Cerebellum (tissue), 4 donors: ENCODE measurements at places on chromosomes 12 and 14. TPM values are rescaled to one million over a fixed set of nuclear protein-coding genes. Genes with fewer than 3 reads are reported as not detected.

DNA sequence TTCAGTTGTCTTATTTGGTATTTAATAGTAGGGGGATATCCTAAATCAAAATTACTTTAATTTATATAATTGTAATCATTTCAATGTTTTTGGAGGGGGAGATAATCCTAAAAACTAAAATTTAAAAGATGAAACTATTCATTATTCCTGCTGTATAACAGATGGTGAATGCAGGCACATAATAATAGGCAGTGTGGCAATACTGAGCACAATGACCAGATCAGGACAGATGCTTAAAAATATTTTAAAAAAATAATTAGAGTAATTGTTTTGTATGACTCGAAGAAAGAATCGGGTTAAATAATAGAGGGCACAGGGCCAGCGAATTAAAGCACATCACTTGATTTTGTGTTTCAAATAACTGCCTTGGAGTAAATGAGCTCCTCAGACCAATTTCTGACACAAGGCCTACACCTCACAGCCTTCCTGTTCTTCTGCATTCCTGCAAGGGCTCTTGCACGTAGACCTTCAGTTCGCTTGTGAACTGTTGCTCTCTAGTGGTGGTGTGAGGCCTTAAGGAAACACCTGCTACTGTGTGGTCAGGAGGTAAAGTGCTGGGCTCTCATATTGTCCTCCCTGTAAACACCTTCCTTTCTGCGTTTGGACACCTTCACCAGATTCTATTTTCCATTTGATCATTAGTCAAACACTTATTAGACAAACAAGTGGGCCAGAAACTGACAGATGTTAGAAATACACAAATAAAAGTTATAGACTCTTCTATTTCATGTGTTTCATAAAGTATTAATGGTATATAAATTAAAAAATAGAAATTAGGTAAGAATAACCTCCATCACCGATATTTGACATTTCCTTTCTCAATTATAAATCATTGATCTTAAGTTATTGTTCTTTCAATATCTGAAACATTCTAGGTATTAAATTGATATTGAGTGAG, 29.3 kb upstream of the KLRF1 start:
- no peak for DNase-seq

GRCh38 chr12:38711054-38711453, 194.3 kb downstream of the CPNE8 start:
- no peak for DNase-seq

Gene CAPRIN2
- total RNA-seq = 57.9 TPM

Gene RPGRIP1
- 6.0 TPM for total RNA-seq

GRCh38 chr12:88566430-88566829, 13.8 kb downstream of the KITLG start:
- no peak for DNase-seq

GRCh38 chr12:24045816-24046257, 96.4 kb upstream of the SOX5 start:
- DNase-seq = no peak

DNA sequence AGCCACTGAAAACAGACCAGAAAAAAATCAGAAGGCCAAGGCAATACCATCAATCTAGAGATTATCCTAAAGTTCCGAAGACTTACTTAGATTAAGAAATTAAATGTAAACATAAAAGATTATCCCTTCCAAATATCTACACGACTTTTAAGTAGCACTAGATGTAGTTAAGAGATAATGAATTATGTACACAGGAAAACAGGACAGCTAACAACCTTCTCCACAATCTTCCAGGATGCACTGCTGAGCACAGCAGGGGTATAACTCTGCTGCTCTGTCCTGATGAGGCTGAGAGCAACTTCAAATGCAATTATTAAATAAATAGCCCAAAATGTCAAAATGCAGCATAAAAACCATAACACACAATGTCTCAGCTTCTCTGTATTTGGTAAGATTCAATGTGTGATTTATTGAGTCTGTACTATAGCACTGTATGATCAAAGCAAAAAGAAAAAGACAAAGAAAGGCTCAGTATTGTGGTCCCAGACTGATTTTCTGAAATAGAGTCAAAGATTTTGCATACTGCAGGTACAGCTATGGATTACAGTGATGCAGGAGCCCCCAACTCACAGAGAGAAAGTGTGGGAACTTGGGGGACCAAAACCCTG, 56.9 kb downstream of the TMTC1 start:
- DNase-seq = no peak

GRCh38 chr14:75518625-75519024, 3.6 kb upstream of the BATF start:
- no peak for DNase-seq

GRCh38 chr12:112868459-112869041, 38.2 kb upstream of the OAS1 start:
- DNase-seq = no peak
